ENCODE measurements at places on chromosomes 1 and 21. TPM values are rescaled to one million over a fixed set of nuclear protein-coding genes. Genes with fewer than 3 reads are reported as not detected.

GRCh38 chr1:21933397-21934248, 3.5 kb downstream of the HSPG2 start:
- H3K4me1 ChIP-seq = no peaks in the 10 kb centered on the region
- H3K27me3 ChIP-seq = no peaks in the 10 kb centered on the region
- no peaks in the 10 kb centered on the region for H3K36me3 ChIP-seq
- H3K27ac ChIP-seq = no peak overlapping the region
- H3K4me3 ChIP-seq = peak overlapping the region; percentile 53
- no peak for DNase-seq

DNA sequence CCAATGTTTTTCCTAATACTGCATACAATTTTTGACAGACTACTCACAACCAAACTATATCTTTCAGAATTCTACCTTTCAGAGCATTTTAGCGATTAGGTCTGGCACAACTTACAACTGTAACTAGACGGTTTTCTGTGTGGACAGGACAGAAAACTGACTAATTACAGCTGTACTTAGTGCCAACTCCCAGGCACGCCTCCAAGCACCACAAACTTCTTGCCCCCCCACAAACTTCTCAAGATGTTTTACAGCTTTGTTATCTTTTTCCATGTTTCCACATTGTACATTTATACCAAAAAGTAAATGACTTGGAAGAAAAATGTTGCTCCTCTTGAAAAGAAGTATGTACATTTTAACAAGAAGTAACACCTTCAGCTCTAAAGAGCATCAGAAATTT, 13.8 kb downstream of the LYST start:
- no peak overlapping the region for H3K4me3 ChIP-seq
- no peaks in the 10 kb centered on the region for H3K27me3 ChIP-seq
- no peak for DNase-seq
- no peaks in the 10 kb centered on the region for H3K36me3 ChIP-seq

GSTM1 gene
- total RNA-seq = not detected

DNA sequence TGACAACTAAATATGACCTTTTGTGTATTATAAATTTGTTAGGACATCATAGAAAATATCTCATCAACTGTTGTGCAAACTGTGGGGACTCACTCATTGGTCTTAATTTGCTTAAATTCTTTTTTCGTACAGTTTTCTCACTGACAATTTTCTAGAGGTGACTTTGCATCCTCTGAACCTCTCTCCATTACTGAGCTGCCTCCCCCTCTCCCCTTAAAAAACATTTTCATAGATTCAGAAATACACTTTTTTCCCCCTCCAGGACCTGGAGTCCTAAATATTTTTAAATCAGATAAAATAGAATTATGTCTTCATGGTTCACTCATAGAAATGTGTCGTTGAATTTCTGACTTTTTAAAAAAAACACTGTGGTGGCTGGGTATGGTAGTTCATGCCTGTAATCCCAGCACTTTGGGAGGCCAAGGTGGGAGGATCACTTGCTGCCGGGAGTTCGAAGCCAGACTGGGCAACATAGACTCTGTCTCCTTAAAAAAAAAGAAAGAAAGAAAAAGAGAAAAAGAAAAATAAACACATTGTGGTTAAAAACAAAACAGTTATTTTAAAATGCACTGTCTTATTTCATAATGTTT, 1.5 kb downstream of the CNST start:
- H3K27ac ChIP-seq = peak overlapping the region; percentile 91
- peak overlapping the region; percentile 92 for H3K4me3 ChIP-seq
- H3K4me1 ChIP-seq = peaks cover 16% of the 10 kb centered on the region
- no peaks in the 10 kb centered on the region for H3K36me3 ChIP-seq
- DNase-seq = no peak
- no peaks in the 10 kb centered on the region for H3K27me3 ChIP-seq

GRCh38 chr1:5009376-5010065, 355.1 kb downstream of the AJAP1 start:
- no peak overlapping the region for H3K27ac ChIP-seq
- no peak overlapping the region for H3K4me3 ChIP-seq
- H3K36me3 ChIP-seq = no peaks in the 10 kb centered on the region
- no peaks in the 10 kb centered on the region for H3K27me3 ChIP-seq

IFNLR1 gene
- total RNA-seq = 5.5 TPM

All from right lobe of liver (tissue), 6 donors.